Suprapubic skin (tissue), 4 donors: ENCODE measurements at places on chromosomes 3 and 15.

DNA sequence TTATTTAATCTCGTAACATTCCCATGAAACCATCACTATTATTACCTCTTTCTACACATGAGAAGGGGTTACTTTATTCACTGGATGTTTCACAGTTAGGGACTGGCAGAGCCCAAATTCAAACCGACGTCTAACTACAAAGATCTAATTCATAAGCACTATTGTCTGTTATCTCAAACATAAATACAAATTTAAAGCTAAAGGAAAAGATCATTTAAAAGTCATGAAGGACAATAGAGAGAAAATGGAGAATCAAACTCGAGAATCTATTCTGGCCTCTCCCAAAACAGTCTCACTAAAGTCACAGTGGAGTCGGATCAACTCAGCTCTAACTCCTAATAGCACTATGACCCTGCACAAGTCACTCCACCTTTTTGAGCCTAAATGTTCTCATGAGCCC, 287.7 kb downstream of the ZIC4 start:
- no peak for DNase-seq

DNA sequence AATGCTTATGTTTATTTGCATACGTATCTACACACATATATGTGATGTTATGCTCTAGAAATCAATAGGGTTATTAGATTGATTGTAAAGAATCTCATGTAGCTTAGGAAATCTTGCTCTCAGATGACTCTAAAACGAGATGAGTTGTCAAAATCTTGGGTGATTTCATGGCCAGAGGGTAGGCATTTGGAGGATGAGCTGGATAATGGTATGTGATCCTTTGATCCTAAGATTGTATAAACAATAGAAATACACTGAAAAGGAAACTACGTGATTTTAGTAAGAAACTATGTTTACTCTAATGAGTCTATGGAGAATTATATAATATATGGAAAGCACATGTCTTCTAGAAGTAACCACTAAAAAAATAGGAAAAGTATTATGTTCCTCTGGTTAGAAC, 676.6 kb downstream of the NSUN3 start:
- no peak for DNase-seq

GRCh38 chr3:9746330-9746729, 3.4 kb upstream of the OGG1 start:
- no peak for DNase-seq

DNA sequence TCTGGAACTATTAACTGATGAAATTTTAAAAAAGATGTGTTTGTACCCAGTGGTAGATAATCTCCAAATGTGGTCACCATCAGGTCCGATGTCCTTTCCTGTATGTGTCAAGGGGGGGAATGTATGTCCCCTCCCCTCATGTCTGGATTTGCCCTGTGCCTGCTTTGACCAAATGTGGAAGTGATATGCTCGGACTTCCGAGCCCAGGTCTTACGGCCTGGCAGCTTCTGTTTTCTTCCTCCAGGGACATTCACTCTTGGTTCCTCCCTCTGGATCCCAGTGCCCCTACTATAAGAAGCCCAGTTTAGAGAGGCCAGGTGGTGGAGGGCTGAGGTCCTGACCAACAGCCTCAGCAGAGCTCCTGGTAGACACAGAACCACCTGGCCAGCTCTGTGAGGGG, 75.5 kb downstream of the CCR1 start:
- DNase-seq = no peak

DNA sequence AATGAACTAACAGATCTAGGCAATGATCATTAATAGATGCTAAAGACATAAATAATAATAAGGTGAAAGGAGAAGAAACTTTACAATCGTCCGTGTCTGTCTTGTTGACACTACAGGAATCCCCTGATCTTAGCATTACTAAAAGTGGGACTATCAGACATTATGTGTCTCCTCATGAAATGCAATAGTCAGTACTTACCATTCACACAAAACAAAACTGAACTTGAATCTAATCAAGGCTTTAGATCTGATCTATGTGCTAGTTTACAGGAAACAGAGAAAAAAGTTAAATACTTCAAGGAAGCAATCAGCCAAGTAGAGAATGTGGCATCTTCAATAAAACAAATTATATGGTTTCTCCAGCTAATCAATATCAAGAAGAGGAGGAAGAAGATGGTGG, 73.7 kb downstream of the PIK3CB start:
- DNase-seq = no peak

DNA sequence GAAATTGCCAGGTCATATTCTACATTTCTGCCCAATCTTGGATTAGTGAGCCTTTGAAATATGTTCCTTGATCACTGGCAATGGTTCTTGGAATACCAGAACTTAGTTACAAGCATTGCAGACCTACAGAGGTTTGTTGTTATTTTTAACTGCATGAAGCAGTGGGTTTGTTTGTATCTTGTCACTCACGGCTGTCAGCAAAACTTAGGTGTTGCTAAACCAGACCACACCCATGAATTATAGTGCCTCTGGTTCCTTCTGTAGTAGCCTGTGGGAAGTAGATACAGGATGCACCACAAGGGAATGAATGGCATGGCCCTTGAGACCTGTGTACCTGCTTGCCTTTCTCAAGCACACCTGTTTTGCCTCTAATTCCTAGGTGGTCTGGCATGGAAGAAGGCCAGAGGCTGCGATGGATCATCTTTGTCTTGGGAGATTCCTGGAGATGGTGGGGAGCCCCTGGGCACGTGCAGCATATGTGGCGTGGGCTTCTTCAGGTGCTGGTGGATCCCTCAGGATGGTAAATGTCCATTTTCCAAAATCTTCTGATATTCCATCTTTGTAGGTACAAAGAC, 138.8 kb downstream of the SNRPN start:
- DNase-seq = no peak

- no peak for DNase-seq
Observed at GRCh38 chr3:14206548-14207177, 28.0 kb downstream of the LSM3 start.

DNA sequence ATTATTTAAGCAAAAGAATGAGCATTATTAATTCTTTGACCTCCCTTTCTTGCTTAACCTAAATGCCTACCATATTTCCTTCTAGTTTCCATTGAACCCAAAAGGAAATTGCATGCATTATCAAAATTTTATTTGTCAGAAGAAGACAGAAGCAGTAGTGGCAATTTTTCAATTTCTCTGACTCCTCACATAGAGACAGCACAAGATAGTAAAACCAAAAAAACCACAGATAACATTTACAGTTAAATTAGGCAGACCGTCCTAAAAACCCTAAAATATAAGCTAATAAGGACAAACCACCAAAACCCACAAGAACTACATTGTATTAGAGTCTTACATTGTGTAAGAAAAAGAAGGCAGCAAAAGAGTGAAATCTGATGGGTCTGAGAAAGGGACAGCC, 27.1 kb downstream of the GOLGB1 start:
- no peak for DNase-seq

DNA sequence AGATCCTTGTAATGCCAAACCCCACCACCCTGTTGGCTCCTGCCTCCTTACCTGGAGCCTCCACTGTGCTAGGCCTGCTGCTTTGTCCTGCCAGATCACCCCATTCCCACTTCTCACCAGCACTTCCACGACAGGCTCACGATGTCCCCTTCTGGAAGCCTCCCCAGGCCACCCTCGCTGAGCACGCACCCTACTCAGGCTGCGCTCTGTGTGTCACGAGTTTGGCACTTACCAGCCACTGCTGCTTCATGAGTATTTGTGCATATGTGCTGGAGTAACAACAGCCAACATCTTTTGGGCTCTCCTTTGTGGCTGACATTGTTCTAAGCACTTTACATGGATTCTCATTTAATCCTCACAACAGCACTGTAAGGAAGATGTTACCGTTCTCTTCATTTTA, 58.1 kb downstream of the PDIA5 start:
- DNase-seq = no peak
